SK-N-MC (cell line): ENCODE measurements at places on chromosomes 6 and 20.

DNA sequence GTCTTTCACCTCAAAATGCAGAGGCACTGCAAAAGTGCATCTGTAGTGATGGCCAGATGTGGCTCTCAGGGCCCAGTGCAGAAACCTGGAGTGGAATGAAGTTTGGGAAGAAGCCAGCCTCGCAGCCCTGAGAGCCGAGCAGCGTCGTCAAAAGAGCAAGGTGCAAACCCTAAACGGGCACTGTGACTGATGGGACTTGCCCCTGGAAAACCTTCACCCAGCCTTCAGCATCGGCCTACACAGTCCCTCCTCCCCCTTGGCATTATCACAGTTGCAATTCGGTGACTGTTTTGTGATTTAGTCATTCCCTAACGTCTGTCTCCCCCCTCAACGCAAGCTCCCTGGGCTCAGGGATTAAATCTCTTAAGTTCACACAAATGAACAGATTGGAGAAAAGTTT, 38.6 kb downstream of the TAF4 start:
- no peak for DNase-seq

GRCh38 chr6:75211920-75212590, 6.2 kb upstream of the COL12A1 start:
- DNase-seq = peak; percentile 66

- DNase-seq = no peak
Observed at GRCh38 chr6:132797951-132798868, at the start of gene SLC18B1. TSS of gene SLC18B1 (minus strand) at chr6:132798637. CDS start at chr6:132798456, 181 bp downstream.

DNA sequence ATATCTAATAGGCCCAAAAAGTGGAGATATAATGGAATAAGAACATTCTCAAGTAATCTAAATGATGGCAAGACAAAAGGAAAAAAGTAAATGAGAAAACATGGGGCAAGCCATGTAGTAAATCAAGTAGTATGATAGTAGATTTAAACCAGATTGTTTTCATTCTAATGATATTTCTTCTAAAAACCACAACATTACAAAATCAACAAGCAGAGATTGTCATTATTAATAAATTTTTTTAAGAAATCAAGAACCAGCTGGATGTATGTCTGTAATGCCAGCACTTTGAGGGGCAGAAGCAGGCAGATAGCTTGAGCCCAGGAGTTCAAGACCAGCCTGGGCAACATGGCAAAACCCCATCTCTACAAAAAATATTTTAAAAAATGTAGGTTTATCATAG, 155.0 kb downstream of the RNGTT start:
- DNase-seq = no peak

- no peak for DNase-seq
Observed at GRCh38 chr20:22529150-22530019, 55.0 kb downstream of the FOXA2 start.

DNA sequence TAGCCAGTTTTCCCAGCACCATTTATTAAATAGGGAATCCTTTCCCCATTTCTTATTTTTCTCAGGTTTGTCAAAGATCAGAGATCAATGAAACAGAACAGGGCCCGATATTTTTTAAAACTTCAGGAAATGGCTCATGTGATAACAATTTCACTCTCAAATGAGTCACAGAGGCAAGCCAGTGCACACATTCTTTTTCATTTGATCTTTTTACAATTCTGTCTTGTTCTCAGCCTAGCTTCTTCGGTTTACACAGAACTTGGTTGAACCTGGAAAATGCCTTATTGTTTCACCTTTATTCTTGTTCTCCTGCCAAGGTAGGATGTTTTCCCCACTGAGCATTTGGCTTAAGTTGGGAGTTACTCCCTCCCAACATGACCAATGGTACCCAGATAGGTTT, 258.9 kb downstream of the COL12A1 start:
- no peak for DNase-seq

- DNase-seq = no peak
Observed at GRCh38 chr20:23094213-23094896, 8.2 kb upstream of the CD93 start.

DNA sequence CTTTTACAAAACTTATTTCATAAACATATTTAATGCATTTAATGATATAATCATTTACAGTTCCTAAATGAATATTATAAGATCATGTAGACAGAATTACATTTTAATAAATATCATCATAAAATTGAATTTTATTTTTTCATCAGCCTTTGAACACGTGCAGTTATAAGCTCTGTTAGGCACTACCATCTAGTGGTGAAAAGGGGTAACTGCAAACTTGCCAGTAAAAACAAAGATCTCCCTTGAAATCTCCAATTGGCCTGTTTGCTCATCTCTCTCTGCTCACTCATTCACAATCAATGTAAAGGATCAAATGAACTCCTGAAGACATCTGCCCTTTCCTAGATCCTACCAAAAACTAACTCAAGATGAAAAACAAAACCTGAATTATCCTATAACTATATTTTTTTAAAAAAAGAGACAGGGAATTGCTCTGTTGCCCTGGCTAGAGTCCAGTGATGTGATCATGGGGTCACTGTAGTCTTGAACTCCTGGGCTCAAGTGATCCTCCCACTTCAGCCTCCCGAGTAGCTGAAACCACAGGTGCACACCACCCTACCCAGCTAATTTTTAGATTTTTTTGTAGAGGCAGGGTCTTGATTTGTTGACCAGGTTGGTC, 31.7 kb downstream of the SAMHD1 start:
- DNase-seq = peak; percentile 59

- no peak for DNase-seq
Observed at GRCh38 chr6:117264692-117265409, 507 bp upstream of the VGLL2 start.

GRCh38 chr6:46042355-46042999, 26.8 kb upstream of the CLIC5 start:
- no peak for DNase-seq

- peak; percentile 73 for DNase-seq
Observed at GRCh38 chr6:36735110-36736071, 37.8 kb downstream of the RAB44 start.

DNA sequence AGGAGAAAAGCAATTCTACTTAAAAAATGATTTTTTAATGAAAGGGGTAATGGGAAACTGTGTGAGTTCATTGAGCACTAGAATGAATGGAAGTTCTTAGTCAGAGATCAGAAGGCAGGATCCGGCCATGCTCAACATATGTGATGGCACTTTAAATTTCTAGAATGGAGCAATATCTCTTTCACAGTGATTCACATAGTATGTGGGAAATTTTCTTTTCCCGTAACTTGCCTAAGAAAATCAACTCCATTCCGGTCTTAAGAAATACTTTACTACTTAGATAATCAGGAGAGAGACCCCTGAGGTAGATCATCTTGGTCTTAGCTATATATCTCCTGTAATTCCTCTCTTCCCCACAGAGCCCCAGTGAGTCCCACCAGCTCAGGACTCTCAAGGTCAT, 131.8 kb downstream of the SCML4 start:
- DNase-seq = no peak

DNA sequence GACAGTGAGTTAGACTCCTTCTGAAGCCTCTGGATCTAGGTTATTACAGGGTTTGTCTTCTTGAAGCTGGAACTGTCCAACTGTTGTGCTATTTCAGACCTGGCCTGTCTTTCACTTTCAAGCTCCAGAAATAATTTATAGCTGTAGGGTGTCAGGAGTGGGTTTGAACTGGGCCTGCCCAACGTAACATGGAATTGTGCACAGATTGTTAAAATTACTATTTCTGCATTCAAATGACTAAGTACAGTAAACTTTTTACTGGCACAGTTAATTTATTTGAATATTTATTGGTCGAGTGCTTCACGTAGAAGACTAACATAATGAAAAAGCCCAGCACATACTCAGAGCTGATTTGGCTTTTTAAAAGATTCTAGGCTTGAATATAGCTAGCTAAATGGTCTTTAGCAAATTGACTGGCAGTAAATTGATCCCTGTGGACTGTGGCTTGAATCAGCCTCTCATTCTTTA, 74.3 kb downstream of the ARID1B start:
- no peak for DNase-seq

- DNase-seq = no peak
Observed at GRCh38 chr20:64055893-64056638, 6.6 kb upstream of the SOX18 start.

- no peak for DNase-seq
Observed at GRCh38 chr6:11831653-11832052, 53.0 kb upstream of the ADTRP start.

DNA sequence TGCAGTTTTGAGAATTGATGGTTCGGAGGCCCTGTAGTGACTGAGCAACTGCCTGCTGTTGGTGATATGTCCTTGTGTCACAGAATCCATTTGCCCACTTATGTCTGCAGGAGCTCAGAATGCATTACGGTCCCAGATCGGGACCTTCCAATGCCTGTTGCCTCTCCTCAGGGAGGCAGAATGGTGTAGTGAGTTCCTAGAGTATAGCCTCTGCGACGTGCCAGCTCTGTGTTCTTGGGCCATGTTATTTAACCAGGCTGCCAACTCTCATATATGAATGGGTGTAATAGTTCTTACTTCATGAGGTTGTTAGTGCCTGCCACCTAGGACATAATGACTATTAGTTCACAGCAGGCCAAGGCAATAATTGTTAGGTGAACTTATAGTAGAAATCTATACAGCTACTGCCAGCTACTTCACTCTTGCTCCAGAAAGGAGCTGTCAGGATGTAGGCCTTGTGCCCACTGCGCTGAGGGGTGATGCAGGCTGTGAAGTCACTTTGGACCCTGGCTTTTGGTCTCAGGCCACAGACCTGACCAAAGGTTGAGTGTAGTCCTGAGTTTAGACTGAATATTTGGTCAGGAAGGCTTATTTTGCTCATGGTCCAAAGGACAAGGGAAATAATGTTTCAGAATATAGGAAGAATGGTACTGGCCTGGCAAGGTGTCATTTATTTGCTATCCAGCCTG, 82.1 kb downstream of the ASXL1 start:
- no peak for DNase-seq

DNA sequence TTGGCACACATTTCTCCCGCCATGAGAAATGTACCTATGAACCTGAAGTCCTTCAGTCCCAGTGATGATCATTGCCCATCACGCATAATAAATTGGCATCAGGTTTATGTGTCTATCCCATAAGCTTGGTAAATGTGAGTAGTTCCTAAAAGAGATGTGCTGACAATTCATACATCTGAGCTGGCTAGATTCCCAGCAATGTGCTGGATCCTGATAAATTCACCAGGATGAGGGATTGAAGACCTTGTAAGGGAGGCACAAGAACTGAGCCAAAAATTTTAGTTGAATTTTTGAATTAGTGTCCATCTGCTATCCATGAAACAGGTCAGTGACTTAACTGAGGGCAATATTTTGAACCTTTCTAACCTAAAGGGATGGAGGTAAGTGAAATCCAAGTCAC, 267.9 kb upstream of the CITED2 start:
- no peak for DNase-seq

- DNase-seq = no peak
Observed at GRCh38 chr20:3164043-3164762, 4.5 kb upstream of the FASTKD5 start.

DNA sequence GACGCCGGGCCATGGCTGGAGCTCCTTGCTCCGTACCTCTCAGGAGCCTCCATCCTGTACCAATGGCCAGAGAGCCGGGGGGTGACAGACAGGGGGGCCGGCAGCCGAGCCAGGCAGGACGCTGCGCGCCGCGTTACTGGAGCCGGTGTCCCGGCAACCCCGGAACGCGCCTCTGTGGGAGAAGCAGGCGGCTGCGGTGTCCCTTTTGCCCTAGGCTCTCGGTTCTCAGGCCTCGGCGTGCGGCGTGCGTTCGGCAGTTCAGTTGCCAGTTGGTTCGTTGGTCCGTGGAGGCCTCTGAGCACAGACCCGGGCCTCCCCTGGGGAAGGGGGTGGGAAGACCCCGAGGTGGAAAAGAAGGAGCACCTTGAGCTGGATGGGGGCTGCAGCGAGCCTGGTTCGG, at the start of gene SPATS1:
Gene SPATS1, plus strand, starts transcription at position 162 of the 400 bp plus-strand sequence. CDS start 446 bp downstream, outside the sequence.
- DNase-seq = no peak

GRCh38 chr6:109332748-109333147, 49.5 kb downstream of the CD164 start:
- DNase-seq = no peak
